ENCODE measurements at places on chromosomes 2 and 18.
A peak's percentile ranks its signal among the peaks of the same experiment; 100 is the strongest.

DNA sequence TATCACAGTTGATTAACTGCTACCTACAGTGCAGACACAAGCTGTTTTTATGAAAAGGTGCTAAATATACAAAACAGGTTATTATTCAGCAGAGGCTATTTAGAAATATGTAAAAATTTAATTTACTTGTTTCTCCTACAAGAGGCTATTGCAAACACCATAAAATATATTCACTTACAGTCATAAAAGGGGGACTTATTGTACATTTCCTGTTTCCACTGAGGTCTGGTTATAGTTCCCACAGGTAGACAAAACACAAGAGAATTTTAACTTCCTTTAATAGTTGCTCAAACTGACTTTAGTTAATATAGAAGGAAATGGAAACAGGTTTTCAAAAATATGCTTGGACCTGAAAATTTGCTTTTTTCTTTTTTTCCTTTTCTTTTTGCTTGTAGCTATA, 40.0 kb upstream of the FRZB start:
- no peak for DNase-seq

DNA sequence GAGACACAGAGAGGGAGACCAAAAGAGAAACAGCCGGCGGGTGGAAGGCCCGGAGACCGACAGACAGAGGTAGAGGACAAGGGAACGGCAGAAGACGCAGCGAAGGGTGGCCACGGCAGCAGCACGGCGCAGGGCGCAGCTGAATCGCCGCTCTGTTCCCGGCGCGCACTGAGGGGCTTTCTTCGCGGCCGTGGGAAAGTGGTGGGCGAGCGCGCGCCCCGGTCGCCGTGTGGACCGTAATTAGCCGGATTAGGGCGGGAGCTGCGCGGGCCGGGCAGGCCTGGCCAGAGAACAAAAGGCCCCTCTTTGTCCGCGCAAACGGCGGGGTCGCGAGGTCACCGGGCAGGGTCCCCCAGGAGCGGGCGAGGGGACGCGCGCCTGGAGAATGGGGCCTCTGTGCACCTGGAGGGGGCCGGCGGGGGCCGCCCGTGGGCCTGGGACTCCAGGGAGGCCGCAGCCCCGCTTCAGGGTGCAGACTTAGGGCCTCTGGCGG, 158.3 kb downstream of the ZFP36L2 start:
- DNase-seq = no peak

- DNase-seq = no peak
Observed at GRCh38 chr2:129929321-129930290, 49.9 kb upstream of the RAB6C start.

GRCh38 chr18:8668381-8668780, 37.0 kb upstream of the MTCL1 start:
- no peak for DNase-seq

DNA sequence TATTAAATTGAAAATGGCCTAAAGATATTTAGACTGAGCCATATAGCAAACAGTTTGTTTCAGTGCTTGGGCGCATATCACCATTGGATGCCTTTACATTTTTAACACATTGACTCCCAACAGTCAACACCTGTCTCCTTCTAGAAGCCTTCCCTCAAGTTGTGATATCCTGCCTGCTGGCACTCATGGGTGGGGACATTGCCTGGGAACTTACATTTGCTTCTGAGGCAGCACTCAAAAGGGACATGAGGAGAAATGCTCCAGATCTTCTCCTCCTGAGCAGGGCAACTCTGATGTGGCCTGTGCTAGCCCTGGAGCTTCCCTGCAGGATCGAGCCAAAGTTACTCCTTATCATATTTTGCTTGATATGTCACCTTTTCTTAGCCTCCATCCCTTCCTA, 392.2 kb downstream of the CDH7 start:
- DNase-seq = no peak

GRCh38 chr2:11625671-11626070, 44.3 kb downstream of the NTSR2 start:
- no peak for DNase-seq

- DNase-seq = no peak
Observed at GRCh38 chr18:33034945-33035344, 262.1 kb upstream of the KLHL14 start.

DNA sequence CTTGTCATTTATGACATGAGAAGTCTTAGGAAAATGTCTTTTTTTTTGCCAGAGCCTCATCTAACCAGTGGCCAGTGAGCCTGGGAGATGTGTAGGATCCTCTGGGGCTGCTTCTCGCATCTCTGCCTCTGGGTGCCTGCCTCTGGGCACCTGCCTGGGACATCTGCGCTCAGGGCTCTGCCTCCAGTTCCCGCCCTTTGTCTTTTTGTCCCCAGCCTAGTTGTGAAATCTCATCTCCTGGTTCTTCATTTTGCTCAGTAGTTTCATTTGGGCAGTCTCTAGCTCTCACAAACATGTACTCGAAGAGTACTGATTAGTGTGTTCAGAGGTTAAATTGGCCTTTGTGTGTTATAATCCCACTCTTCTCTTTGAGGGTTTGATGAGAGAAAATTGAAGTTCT, 92.0 kb downstream of the LTBP1 start:
- DNase-seq = no peak

- DNase-seq = no peak
Observed at GRCh38 chr2:11697103-11697871, 27.3 kb upstream of the NTSR2 start.

GRCh38 chr2:134640494-134640893, 78.3 kb downstream of the TMEM163 start:
- no peak for DNase-seq

- no peak for DNase-seq
Observed at GRCh38 chr2:31127931-31128330, 10.3 kb downstream of the GALNT14 start.

DNA sequence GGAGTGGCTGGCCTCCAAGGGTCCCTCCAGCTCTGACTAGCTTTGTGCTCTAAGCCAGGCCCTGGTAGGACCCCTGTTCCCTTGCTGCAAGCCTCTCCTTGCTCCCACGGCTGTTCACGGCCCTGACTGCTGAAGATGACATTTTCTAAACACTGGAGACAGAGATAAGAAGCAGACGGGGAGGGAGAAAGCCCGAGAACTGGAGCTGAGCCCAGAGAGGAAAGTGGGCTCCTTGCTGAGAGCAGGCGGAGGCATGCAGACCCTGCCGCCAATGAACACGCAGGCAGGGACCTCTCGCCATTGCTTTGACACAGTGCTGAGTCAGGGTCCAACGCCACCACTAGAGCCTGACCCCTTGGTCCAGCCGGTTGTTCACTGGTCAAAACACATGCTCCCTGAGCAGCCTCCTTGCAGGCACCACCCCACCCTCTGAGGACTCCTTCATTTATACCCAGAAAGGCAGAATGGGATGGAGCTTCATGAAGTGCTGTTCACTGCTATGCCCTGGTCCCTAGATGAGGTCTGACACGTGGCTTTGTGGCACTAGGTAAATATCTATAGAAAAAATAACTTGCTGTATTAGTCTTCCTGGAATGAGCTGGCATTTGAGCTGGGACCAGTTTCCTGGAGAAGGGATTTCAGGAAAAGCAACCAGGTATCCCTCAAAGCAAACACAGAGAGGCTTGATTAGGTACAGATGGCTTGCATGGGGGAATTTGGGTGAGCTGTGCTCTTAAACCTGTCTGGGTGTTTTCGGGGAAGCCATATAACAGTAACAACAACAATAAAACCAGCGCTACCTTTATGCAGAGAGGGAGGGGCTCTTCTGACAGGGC, 65.7 kb downstream of the MCFD2 start:
- no peak for DNase-seq

DNA sequence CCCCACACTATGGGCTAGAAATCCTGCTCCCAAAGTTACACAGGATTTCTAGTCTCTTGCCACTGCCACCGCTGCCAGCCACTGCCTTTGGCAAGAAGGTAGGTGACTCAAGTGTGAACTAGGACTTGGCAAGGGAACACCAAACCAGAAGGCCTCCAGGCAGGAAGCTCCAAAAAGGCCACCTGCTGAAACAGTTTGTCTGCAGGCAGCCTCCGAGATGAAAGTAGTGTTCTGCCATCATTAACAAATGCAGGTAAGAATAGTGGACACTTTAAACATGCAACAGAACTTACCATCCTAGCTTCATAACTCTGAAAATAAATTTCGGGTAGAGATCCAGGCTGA, 3.9 kb downstream of the ANKRD44 start:
- peak; percentile 49 for DNase-seq

DNA sequence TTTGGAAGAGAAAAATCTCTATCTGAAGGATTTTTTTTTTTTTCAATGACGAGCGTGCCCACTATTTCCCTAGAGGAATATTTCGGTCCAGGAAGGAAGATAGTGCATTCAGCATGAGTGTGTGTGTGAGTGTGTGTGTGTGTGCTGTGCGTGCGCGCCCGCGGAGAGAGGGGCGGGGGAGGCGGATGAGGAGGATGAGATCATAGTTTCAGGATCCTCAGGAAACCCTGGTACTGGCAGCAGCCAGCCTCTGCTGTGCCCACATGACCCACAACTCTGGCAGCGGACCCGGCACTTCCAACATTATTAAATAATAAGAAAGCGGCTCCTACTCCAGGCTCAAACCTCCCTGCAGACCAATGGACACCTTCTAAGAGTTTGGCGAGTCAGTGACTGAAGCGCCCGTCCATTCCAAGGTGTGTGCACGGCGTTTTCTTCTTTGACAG, 217.0 kb upstream of the DTNA start:
- peak; percentile 13 for DNase-seq

DNA sequence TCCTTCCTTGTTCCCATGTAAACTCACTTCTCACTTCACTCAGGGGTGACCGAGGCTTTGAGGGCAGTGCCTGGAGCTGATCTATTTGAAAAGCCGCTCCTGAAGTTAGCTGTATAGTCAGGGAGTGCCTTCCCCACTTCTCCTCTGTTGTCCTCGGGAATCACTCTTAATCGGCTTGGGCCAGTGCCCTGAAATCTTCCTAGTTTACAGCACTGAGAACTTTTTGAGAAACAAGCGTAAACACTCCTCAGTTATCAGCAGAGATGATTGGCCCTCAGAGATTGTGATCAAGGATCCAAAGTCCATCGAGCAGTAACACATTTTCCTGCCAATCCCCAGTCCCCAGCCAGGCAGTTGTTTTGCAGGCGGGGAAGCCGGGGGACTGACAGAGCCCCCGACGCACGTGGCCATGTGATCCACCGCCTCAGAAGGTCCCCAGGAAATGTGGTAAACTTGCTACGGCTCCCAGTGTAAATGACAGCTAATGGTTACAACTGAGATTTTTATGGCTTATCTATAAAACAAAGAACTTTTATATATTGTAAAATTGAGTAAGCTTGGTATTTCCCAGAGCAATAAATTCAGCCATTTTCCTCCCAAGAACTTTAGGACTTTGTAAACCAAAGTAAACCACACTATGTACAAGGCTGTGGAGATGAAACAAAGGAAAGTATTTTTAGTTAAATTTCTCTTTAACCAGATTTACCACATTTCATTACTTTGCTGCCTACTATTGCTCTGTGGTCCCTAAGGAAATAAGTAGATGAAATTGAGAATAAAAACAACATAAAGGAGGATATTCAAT, 53.5 kb downstream of the C18orf63 start:
- no peak for DNase-seq

GRCh38 chr2:178450774-178451525, at the start of the genes PJVK and PRKRA:
Gene PJVK (plus strand): TSS chr2:178451378. CDS start chr2:178453410, 2,032 bp downstream.
Gene PRKRA (minus strand): TSS chr2:178451175. CDS start chr2:178451030, 145 bp downstream.
- DNase-seq = peak; percentile 95

GRCh38 chr2:13227578-13227977, 510.8 kb downstream of the TRIB2 start:
- DNase-seq = no peak

GRCh38 chr2:42809819-42810120, 17.4 kb upstream of the HAAO start:
- no peak for DNase-seq

DNA sequence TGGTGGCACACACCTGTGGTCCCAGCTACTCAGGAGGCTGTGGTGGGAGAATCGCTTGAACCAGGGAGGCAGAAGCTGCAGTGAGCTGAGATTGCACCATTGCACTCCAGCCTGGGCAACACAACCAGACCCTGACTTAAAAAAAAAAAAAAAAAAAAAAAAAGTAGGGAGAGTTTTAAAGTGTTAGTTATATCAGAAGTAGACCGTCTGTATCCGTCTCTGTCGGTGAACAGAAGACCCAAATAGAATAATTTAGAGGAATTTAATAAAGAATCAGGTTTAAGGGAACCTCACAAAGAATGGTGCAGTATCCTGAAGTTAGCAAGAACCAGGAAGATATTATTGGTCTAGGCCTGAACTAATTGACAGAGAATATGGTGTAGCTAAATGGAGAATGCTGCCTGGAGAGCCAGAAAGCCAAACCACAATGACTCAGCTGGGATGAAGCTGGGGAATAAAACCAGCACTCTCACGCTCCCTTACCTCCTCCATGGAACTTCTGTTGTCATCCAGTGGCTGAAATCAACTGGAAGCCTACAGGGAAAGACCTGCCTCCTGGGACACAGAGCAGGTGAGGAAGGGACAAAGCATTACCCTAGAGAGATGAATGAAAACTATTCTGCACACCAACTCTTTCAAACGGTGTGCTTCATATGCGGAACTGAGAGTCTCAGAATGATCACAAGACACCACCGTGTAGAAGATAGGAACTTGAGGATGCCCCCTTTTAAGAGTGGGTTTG, 39.1 kb upstream of the PLEKHM3 start:
- DNase-seq = no peak

DNA sequence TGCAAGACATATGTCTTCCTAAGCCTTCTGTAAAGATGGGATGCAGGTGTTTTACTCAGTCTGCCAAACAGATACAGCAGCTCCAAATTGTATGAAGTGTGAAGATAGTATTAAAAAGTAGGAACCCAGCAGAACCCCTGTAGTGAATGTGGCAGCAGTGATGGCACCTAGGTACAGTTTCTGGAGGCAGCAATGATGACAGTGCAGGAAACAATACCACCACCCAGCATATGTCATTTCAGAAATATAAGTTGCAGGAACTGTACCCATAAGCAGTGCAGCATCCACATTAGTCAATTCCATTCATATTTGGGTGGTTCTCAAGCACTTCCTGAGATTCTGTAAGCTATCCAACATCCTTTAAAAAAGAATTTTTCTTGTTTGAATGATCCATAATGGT, 46.7 kb upstream of the ATP5MC3 start:
- no peak for DNase-seq

DNA sequence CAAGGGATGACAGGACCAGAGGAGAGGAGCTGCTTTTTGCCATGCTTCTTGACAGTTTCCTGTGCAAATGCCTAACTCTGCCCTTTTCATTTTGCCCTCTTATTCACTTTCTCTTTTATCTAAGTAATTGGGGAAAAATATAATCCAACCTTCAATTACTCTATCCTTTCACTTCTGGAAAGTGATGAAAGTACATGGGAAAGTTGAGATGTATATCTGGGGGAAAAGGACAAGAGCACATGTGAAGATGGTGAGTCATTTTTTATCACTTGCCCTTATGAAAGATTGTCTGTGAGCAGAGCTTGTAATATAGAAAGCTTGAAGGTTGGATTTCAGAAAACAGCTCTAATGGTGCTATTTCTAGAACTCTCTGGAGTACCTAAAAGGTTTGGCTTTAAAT, 1070.7 kb downstream of the CNTNAP5 start:
- no peak for DNase-seq

DNA sequence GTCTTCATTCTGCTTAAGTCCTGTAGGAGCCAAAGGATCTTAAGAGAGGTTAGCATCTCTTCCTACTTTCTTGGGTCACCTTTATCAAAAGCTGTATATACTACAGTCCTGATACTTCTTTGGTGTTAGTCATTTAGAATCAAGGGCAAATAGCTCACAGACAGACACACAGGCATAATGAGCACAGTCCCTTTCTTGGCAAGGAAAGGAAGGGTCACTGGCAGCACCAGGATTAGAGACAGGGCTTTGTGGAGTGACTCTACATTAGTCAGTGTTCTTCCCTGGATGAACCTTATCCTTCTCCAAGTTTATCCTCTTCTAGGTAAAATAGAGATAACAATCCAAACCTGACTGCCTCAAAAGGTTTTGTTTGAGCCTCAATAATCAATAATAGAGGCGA, 40.0 kb upstream of the NCKAP5 start:
- no peak for DNase-seq

- DNase-seq = no peak
Observed at GRCh38 chr2:235032949-235033348, 81.1 kb downstream of the SH3BP4 start.

Data from CD4-positive, alpha-beta T cell treated with Interleukin-21 for 1 hour (primary cell).